GM12865 (cell line): ENCODE measurements at places on chromosomes 3 and 15.

DNA sequence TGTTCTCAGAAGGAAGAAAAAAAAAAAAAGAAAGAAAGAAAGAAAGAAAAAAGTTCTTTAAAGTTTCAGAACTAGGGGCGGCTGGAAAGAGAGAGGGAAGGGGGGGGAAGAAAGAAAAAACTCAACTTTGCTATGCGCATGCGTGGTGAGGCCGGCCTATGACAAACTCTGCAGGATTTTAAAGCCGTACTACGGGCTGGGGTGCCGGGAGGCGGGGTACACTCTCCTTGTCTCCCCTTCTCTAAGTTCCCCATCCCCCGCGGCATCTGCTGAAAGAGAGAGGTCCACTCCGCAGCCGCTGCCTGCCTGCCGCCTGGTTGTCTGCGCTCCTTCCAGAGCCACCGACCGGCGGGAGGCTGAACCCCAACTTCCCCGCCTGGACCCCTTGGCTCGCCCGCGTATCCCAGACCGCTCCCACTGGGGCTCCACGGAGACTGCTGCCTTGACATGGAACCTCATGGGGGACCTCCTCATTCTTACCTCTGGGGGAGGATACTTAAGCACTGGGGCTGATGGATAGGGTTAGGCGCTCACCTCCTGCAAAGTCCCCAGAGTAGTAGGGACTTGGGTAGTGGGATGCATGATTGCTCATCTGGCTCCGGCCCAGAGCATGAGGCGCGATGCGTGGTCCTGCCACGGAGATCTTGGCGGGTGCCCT lies 1.4 kb upstream of the WNT5A start:
- DNase-seq, result peak; percentile 76

- no peak for DNase-seq
Measured at GRCh38 chr3:34381243-34381642, 582.8 kb downstream of the PDCD6IP start.

DNA sequence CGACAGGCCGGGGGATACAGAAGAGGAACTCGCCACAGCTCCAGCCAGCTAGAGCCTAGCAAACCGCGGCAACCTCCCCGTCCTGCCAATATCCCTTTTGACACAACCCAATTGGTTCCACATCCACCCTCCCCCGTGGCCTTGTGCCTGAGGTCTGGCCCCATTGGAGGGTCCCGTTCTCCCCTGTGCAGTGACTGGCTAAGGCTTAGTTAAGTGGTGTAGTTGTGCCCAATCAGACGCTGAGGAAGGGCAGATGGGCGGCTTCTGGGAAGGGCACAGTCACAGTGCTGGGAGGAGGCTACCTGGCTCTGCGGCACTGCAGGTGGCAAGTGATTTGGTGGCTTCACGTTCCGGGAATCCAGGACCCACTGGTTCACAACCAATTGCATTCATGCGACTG lies 78.6 kb downstream of the SNRK start:
- DNase-seq, result no peak

DNA sequence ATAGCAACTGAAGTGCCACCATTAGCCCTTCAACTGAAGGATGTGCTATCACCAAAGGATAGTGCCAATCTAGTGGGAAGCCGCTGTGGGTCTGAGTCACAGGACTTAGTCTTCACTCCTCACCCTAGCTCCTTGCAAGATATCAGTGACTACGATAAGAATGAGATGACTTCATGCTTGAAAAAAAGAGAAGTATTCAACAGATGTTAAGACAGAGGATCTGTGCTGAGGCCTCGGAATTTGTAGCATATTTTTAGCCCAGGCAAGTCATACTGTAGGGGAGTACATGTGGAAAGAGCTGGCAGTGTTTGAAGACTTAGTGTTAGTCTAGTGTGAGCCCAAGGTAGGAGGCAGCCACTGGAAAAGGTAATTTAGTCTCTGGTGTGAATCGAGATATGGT lies 270.7 kb upstream of the LRTM1 start:
- DNase-seq, result no peak

- DNase-seq, result no peak
Measured at GRCh38 chr3:172044833-172045585, 5.6 kb downstream of the FNDC3B start.

GRCh38 chr3:141737093-141737492 lies 1.0 kb upstream of the RNF7 start:
- no peak for DNase-seq

DNA sequence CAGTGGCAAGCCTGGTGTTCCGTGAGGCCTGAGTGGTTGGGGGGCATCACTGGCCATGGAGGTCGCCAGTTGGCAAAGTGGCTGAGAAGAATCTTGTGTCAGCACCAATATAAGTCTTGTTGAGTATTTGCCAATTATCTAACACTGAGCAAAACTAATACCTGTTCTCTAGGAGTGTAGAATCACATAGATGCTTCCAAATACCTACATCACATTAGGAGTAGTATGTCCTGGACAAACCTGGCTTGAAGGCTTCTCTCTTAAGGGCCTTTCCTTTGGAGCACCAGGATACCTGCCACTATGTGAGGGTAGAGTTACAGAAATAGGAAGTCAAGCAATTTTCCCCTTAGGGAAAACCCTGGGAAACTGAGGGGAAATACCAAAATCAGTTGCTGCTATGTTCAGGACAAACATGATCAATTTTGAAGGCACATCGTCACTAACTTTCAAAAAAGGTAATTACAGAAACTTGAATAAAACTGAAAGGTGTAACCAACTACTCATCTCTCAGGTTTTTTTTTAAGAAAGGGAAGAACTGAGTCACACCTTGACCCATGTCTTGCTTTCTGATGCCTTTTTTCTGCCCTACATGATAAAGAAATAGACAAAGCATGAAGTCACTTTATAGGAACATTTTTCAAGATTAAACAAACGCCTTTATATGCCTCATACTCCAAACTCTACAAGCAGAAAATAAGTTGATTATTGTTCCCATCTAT lies 100.4 kb downstream of the IMPG2 start:
- no peak for DNase-seq

DNA sequence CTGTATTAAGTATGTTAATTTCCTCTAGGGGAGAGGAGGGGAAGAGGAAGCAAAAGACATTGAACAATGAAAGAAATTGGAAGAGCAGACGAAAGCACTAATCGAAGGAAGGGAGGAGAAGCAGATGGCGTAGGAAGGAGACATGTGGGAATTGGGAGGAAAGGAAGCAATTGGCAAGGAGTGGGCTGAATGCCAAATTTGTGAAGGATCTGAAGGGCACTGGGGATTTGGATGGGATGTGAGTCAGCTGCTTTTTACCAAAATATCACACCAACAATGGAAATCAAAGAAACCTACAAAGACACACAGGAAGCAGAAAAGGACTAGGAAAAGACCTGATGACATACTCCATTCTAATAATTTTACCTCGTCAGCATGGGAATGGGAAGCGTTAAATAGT lies 1029.8 kb downstream of the ROBO1 start:
- no peak for DNase-seq

DNA sequence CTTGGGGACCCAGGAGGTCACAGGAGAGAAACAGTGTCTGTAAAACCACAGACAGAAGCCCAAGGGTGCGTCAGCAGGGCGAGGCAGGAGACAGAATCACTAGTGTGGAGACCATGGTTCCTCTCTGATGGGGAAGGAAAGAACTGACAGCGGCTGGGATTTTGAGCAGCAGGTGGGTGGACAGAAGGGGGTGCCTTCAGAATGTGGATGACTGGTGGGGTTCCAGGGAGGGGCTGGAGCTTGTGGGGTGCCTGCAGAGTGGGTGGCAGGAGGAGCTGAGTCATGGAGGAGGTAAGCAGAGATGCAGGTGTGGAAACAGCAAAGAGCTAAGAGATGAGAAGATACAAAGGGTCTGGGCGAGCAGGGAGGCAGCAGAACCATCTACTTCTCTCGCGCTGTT lies 124.2 kb downstream of the GABRB3 start:
- no peak for DNase-seq

- peak; percentile 65 for DNase-seq
Measured at GRCh38 chr3:149579838-149580542, 77.8 kb downstream of the WWTR1 start.

GRCh38 chr3:57118254-57118653 lies 46.9 kb downstream of the IL17RD start:
- no peak for DNase-seq

- no peak for DNase-seq
Measured at GRCh38 chr3:150249779-150250470, 158.2 kb upstream of the TSC22D2 start.
